ENCODE measurements at places on chromosomes 3 and 15.

DNA sequence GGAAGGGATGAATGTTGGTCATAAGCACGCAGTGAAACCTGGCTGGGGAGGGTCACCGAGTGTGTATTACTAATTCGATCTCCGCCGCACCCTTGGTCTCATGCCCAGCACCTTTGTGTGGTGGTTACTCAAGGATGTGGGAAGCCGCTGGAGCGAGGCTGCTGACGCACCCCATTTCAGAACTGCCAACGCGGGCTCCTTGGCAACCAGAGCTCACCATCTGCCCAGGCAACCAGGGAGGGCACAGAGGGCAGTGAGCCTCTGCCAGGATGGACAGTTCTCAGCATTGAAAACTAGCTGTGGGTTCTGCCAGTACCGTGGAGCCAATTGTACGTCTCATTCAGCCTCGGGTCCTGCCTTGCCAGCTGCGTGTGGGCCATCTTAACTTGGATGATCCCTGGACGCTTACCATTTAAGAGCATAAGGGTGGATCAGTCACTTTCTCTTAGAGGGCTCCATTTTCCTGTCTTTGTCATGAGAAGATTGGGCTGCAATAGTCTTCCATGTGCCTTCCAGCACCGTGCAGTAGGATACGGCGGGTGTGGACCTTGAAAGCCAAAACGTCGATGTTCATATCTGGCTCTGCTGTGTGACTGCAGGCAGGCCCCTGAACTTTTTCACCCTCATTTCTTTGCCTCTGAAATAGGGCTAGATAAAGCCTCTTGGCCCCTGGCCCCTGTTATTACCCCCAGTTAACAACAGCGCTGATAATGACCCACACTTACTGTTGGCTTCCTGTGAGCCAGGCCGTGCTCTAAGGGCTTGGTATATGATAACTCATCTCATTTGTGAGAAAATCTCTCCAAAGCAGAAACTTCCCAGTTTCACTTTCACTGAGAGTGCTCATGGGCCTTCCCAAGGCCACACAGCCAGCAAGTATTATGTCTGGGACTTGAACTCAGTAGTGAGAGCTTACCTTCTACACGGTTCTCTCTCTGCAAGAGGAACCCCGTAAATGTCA is 238.8 kb downstream of the OPA1 start:
- DNase-seq: no peak

DNA sequence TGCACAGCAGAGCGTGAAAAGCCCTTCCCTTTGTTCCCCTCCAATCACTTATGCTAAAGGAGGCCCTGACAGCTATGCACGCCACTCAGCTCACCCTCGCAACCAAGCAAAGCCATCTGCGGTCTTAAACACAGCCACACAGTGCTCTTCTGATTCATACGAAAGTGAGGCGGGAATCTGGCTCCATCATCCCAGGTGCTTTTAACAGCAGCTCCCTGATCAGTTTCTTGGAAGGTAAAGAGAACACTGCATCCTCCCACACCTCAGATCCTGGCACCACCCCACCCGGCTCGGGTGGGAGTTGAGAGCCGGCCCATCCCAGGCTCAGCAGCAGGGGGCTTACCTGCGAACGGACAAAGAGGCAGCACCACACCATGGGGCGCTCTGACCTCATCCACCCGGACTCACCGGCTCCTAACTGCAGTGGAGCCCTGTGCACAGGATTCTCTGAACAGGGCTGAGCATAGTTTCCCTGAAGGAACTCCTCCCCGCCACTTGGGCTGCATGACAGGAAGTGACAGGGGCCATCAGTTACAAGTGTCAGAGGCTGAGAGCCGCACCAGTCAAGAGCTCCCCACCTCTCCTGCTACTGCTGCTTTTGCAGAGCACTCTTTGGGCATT is 114.3 kb upstream of the ARHGEF3 start:
- DNase-seq: peak; percentile 69

DNA sequence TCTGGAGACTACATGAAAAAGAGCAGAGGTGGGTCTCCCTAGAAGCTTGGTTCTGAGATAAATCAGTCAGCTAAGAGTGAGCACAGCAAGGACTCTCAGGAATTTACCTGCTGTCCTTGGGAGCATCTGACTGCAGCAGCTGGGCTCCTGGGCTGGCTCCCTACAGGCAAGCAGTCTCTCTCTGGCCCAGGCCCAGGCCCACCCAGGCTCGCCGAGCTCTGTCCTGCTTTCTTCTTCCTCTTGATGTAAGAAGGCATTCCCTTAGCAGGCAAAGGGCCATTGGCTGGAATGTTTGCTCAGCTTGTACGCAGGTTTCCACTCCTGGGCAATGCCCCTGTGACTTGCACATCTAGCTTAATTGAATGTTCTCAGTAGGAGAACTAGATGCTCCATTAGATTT is 4.3 kb upstream of the RBP2 start:
- DNase-seq: no peak

GRCh38 chr3:116905794-116906193 is 196.2 kb downstream of the TUSC7 start:
- no peak for DNase-seq

DNA sequence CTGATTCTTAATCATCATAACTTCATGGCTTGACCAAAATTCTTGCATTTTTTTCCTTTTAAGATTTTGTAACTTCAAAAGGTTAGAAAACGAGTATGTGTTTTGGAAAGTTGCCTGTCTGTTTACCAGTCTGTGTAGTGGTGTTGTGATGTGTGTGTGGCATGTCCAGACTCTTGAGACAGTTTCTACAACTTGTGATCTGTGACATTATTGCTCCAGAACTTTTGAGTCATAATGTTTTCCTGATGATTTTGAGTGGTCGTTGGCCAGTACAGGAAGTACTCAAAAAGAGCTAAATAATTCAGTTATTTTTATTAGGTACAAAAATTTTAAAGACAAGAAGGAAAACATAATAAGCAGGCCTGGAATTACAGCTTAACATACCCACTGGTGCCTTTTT is 229.0 kb upstream of the C2CD4B start:
- no peak for DNase-seq

DNA sequence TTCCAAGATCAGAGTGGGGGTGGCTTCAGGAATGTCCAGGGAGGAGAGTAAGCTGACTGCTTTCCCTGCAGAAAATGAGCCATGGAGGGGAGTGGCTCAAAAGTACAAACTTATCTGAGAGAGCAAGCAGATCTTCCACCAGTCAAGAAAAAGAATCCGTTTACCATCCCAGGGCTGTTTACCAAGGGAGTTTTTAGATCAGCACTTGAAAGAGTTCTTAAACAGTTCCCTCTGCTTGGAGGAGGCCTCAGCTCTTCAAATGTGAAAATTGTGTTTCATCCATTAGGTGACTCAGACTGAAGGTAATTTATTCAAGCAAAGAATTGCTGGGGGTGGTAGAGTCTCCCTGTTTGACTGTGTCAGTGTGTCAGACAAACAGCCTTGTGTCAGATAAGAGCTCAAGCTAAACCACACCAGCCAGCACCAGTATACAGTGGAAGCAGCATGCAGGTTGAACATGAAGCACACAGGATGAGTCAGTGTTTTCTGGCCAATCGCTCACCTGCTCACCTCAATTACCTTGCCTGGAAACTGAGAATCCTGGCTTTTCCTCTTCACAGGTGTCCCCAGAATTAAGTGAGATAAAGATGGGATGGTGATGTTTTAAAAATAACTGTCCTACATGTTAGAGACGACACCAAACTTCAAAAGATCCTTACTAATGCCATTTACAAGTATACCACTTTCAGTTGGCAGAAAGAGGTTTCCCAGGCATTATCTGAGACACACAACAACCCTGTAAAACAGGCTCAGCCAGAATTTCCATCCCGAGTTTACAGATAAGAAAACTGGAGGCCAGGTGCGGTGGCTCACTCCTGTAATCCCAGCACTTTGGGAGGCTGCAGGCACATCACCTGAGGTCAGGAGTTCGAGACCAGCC is 21.7 kb downstream of the SH3BP5 start:
- peak; percentile 64 for DNase-seq

- no peak for DNase-seq
These were observed 47.8 kb downstream of the OIP5 start for GRCh38 chr15:41284427-41285177.

DNA sequence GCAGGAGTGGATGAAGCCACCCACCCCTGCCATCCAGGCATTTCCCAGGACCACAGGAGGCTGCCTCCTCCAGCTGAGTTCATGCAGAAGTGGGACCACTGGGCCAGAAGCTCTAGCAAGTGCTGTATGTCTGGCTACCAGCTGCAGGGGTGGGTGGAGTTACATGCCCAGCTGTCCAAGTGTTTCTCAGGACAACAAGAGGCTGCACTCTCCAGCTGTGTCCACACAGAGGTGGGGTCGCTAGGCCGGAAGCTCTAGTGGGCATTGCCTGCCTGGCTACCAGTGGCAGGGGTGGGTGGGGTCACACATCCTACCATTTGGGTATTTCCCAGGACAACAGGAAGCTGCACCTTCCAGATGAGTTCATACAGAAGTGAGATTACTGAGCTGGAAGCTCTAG is 234.0 kb upstream of the PPP2R3A start:
- no peak for DNase-seq

DNA sequence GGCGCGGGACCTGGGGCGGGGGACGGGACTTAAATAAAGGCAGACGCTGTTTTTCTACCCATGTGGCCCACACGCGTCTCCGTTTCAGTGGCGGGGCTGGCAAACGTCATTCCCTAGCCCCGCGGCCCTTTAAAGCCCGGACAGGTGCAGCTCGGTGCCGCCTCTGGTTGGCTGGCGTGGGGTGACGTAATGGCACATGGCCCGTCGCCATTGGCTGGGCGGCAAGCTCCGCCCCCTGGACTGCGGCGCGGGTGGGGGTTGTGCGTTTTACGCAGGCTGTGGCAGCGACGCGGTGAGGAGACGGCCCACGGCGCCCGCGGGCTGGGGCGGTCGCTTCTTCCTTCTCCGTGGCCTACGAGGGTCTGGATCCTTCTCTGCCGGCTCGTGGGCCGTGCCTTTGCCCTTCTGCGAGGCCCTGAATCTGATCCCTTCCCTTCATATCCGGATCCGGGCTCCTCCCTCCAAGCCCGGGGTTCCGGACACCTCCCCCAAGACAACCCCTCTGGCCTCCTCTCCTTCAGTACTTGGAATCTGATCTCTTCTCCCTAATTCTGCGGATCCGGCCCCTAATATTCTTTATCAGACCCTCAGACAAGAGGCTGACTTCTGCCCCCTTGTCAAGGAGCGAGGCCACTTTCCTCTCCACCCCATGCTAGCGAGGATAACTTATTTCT is at the start of gene CRELD1:
Gene CRELD1 (plus strand): TSS at position 274 of the 674 bp plus-strand sequence. CDS start 605 bp downstream, outside the sequence.
- DNase-seq: peak; percentile 97

DNA sequence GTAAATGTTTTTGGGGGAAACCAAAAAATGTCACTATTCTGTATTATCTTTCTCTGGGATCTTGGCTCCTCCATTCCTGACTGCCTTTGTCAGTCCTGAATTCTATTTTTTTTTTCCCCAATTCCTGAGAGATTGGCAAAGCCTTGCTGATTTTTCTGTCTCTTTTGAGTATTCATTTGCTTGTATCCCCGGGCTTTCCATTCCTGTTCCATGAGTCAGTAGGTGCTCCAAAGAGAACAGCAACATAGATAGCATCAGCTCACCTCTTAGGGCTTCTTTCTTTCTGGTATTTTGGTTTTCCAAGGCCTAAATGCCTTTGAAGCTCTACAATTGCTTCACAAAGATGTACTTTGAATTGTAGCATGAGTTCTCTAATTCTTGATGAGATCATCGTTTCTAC is 271.7 kb upstream of the LRRC3B start:
- DNase-seq: no peak

- DNase-seq: no peak
These were observed 514 bp upstream of the FAM174B start for GRCh38 chr15:92656089-92656488.

DNA sequence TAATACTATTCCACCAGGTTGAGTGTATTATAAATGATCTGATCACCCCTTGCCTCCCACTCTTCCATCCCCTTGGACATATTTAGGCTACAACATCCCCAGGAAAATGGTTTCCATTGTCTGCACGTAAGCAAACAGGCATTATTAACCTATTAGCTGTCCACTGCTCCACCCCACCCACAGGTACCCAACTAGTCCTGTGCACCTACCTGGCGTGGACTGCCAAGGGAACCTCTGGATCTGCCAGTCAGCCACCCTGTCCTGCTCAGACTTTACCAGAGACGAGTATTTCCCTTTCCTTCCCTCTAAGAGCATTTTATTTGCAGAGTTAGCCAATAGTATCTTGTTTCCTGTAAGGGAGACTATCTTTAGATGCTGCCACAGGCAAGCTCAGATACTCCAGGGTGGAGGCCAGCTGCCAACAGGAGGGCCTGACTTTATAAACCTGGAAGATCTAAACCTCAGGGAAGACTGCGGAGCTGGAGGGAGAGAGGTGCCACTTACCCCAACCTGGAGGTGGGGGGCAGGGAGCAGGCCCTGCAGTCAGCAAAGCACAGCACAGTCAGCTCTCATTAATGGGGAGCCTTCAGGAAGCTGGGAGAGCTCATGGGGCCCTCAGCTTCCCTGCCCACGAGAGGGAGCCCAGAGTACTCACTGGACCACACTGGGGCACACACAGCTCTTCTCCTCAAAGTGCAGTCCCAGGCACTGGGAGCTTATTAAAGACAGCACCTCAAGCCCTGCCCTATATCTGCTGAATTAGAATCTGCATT is at the start of gene CX3CR1:
Gene CX3CR1 (minus strand): TSS at position 292 of the 773 bp plus-strand sequence. CDS start 13,527 bp downstream, outside the sequence.
- no peak for DNase-seq

DNA sequence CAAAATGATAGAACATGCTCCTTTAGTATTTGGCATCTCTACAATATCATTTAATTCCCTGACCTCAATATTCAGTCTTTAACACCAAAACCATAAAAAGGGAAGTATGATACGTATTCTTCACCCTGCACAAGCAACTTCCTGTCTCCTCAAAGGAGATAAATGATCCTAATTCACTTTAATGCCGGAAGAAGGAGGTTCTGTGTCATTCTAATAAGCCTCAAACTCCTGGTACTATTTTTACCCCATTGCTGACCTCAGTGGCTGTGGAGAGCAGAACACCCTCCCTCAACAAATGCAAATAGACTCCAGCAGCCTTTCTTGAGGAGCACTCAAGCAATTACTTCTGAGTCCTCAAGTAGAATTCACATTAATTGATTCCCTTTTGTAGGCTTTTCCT is 173.3 kb downstream of the TMEM108 start:
- DNase-seq: no peak

DNA sequence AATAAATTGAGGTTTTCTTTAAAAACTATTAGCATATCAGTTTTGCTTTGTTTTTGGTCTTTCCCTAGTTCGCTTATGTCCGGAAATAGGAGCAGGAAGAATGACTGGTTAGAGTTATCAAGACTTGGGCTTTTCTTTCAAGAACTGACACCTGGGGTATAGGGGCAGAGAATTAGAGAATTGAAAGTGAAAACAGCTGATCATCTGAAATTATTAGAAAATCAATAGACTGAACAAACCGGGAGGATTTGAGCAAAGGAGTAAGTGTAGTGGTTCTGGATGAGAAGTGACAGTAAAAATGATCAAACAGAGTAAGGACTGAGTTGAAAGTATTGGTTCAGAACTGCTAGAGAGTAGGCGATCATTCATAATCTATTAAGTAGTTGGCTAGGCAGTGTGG is 6.0 kb downstream of the MINDY2 start:
- DNase-seq: no peak

GRCh38 chr3:182979103-182979673 is 1.1 kb downstream of the DCUN1D1 start:
- DNase-seq: no peak

GRCh38 chr15:62847900-62848489 is 194.6 kb upstream of the TPM1 start:
- peak; percentile 66 for DNase-seq

Measured in activated naive CD4-positive, alpha-beta T cell treated with anti-CD3 and anti-CD28 coated beads, Interleukin-2, amount 50 U/mL, for 72 hours (primary cell).